Activated T-cell treated with anti-CD3 and anti-CD28 coated beads, Interleukin-2, amount 50 U/mL, for 1 hour (primary cell): ENCODE measurements at places on chromosomes 7 and 10.

DNA sequence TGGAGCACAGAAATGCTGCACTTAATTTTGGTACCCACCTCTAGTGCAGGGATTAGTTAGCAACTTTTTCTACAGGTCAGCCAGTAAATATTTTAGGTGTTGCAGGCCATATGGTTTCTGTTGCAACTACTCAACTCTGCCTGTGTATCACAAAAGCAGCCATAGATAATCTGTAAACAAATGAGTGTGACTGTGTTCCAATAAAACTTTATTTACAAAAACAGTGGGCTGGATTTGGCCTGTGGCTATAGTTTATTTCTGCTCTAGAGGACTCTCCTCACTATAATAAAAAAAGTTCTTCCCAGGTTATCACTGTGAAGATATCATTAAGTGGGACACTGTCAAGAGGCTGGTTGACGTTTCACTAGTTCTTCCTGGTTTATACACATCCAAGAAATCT, 65.8 kb downstream of the DNAJC12 start:
- DNase-seq = no peak

GRCh38 chr7:131412031-131412430, 84.4 kb downstream of the MKLN1 start:
- no peak for DNase-seq

GRCh38 chr7:138551102-138551501, 91.0 kb downstream of the TRIM24 start:
- DNase-seq = no peak

DNA sequence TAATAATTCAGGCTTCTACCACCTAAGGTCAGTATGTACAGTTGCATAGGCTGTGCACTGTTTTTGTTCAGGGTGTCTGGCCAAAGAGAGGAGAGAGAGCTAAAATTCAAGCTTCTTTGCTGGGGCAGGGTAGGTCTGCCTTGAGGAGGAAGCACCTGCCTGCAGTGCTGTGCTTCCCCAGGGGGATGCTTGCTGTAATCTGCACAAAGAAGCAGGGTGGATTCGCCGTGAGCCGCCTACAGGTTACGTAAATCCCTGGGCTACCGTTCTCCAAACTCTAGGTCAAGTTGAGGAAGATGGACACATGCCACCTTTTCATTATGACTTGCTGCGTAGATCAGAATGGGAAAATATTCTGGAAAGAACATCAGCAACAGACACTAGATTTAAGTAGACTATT, 543.3 kb downstream of the TNS3 start:
- no peak for DNase-seq

GRCh38 chr7:27260211-27260610, 17.6 kb downstream of the EVX1 start:
- no peak for DNase-seq

- DNase-seq = no peak
These were observed 60.7 kb downstream of the LHPP start for GRCh38 chr10:124522131-124522932.

- no peak for DNase-seq
These were observed 556.1 kb downstream of the KCNMA1 start for GRCh38 chr10:77081481-77081891.

- no peak for DNase-seq
These were observed 24.4 kb upstream of the C10orf67 start for GRCh38 chr10:23368816-23369640.

DNA sequence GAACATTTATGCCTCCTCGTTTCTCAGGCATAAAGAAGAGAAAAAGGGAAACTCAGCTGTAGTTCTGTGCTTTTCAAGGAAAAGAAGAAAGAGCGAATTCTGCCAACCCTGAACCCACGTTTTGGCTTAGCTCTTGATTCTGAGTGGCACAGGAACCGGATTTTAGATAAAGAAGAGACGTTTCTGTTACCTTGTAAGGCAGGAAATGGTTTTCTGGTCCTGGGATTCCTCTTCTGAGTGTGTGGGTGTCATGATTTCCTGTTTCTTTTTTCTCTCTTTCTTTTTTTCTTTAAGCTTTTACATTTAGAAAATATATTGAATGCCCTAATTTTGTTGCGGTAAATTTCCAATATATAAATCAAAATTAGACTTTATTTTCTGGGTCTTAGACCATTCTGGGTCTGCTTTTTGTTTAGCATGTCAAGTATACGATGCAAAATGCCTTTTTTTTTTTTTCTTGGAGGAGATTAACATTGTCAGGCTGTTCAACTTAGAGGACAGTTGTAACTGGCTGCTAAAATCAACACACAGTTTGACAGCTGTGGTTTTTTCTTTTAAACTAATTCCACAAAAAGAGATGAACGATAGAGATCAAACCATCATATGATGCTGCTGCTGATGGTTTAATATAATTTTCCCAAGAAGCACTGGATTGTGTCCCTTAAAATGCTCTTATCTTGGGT, 190.8 kb downstream of the GATA3 start:
- no peak for DNase-seq

- DNase-seq = no peak
These were observed 68.7 kb upstream of the PPP1R9A start for GRCh38 chr7:94838717-94839116.

GRCh38 chr7:24778543-24779282, 21.4 kb upstream of the GSDME start:
- no peak for DNase-seq

DNA sequence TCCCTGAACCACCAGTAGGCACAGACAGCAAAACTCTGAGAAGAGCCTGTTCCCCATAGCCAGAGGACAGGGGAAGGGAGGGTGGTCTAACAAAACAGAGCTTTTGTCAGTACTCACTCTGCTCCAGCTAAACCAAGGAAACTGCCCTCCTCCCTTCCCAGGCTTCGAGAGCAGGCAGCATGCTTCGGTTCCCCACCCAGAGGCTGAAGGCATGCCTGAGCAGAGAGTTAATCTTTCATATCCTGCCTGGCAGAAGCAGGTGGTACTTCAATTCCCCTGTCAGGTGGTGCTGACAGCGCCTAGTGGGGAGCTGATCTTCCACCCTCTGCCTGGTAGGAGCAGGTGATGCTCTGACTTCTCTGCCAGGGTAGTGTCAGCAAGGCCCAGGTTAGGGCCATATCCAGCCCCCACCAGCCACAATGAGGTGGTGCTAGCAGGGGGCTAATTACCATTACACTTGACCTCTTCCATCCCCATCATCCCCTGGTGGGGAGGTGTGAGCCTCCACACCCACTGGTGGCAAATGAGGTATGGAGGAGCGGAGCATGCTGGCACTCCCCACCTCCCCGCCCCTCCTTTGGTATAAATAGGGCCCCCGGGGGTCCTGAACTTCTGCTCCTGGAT, 35.1 kb downstream of the SDK1 start:
- DNase-seq = no peak

- no peak for DNase-seq
These were observed 53.3 kb upstream of the CTBP2 start for GRCh38 chr10:125213541-125214282.

DNA sequence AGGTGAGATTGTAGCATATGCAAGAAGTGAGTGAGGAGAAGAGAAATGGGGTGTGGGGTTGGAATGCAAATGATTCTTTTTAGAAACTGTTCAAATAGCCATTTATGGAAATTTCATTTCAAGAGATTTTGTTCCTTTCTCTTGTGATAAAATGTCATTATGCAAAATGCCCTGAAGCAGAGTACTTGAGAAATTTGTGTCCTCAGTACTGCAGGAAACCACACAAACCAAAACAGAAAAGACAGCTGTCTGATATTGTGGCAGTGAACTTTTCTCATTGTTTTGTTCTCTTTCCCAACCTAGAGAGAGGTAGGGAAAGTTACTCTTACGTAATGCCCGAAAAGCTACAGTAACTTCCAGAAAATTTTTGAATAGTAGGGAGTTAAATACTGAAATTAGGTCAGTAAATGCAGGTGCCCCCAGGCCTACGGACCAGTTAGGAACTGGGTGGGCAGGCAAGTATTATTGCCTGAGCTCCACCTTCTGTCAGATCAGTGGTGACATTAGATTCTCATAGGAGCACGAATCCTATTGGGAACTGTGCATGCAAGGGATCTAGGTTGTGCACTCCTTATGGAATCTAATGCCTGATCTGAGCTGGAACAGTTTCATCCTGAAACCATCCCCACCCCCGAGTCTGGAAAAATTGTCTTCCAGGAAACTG, 34.0 kb downstream of the DLD start:
- DNase-seq = no peak

GRCh38 chr10:117929327-117930067, 117.2 kb downstream of the RAB11FIP2 start:
- no peak for DNase-seq

DNA sequence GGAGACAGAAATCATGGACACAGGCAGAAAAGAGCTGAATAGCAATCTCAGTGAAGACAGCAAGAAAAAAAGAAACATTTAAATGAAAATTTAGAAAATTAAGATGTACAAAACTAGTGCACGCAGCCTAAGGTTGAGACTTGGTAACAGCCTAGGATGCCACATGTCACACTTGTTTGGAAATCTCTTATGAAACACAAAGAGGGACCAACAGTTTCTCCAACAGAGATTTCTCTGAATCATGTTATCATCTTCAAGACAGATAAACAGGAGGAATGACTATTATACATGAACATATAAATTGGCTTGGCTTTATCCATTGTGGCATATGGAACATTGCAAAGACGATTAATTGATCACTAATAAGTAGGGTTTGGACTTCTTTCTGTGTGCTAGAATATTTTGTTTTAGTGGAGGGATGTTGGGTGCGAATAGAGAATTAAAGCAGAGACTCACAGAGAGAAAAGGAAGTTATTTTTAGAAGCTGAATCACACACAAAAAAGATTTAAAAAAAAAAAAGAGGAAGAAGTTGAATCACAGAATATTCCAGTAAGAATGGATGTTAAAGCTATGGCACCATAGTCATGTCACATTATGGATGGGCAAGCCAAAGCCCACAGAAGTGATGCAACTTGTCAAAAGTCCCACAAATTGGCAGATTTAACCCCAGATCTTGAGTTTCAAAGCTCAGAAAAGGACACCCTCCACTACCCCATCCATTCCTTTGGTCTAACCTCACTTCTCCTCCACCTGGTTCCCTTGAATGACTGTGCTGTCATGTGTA, 91.6 kb downstream of the MYOF start:
- DNase-seq = no peak

DNA sequence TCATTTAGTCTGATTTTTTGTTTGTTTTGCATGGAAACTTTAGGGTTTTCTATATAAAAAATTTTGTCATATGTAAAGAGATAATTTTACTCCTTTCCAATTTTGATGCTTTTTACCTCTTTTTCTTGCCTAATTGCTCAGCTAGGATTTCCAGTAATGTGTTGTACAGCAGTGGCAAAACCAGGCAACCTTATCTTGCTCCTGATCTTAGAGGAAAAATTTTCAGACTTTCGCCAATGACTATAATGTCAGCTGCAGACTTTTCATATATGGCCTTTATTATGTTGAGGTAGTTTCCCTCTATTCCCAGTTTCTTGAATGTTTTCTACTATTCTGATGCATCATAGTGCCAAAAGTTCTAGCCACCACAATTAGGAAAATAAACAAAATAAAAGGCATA, 126.3 kb downstream of the ALOX5 start:
- no peak for DNase-seq

DNA sequence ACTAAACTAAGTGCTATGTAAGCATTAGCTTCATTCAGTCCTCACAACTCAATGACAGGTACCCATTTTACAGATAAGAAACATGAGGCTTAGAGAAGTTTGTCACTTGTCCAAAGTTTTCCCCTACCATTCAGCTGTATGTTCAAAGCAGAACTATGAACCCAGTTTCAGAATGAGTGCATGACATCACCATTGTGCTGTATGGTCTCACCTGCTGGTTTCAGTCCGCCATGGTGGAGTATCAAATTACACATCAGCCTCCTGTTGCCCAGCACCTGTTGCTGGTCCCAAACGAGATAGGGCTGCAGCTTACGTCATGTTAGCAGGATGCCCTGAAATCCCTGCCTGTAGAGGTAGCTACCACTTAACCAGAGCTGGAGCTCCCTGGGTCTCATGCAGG, 95.0 kb downstream of the DYNC1I1 start:
- DNase-seq = no peak

DNA sequence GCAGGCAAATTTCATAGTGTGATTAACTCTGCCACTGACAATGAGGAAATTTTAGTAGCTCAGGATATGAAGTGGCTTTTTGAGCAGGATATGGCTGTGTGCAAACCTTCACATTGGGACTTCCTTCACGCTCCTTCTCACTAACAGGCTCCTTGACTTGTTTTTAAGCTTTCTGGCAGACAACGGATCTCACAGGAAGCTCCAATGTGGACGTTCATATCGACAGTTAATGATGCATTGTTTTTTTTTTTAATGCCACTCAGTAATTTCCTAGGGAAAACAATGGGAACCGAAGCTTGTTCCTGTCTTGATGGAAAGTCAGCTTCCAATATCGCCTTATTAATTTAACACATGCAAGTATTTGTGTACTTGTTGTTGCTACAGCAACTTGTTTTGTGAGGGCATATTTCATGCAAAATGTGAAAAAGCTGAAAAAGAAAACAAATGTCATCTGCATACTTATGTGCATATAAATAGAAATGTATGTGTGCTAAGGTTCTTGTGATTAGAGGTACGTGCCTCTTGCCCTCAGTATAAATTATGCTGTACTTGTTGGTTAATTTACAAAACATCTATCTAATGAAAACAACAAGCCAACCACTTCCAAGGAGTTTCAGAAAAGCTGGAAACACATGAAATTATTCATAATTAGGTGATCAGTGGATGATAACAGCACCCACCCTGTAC, 84.7 kb downstream of the NRP1 start:
- no peak for DNase-seq

- no peak for DNase-seq
These were observed 60.1 kb upstream of the NAMPT start for GRCh38 chr7:106344861-106345260.

GRCh38 chr7:112021379-112022044, 184.7 kb downstream of the DOCK4 start:
- no peak for DNase-seq

- no peak for DNase-seq
These were observed 128.4 kb downstream of the BICC1 start for GRCh38 chr10:58641095-58641531.

GRCh38 chr7:111146136-111146535, 55.2 kb downstream of the LRRN3 start:
- DNase-seq = no peak

DNA sequence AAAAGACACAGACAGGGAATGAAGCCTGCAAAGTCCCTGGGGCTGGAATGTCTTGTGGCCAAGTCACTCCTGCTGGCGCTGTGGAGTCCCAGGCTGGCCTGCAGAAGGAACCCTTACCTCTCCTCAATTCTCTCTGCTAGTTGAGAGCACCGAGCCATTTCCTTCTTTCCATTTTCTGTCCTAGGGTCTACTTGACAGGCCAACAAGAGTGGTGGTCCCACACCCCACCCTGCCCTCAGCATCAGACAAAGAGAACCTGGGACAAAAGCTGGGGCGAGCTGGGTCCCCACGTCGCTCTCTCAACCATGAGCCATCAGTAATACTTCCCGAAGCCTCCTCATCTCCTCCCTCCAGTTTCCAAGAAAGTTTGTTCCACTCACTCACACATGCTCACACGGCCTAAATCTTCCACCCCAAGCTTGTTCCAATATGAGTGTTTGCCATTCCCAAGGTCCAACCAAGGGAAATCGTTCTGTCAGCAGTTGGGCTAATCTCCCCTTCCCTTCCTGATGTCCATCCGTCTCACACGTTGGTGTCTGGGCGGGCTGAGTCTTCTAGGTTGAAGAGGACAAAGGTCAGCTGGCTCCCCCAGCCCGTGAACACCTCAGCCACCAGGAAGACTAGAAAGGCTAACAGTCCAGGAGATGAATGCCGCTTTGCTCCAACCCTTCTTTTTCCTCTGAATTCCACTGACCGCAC, 44.3 kb downstream of the CLEC2L start:
- DNase-seq = no peak
